Right forelimb (tissue), 1 donor: ENCODE measurements at places on chromosomes 1 and 21.

- DNase-seq, result no peak
Observed at GRCh38 chr21:26916799-26917198, 50.1 kb downstream of the ADAMTS5 start.

- DNase-seq, result no peak
Observed at GRCh38 chr1:216854836-216855484, 131.7 kb upstream of the ESRRG start.

DNA sequence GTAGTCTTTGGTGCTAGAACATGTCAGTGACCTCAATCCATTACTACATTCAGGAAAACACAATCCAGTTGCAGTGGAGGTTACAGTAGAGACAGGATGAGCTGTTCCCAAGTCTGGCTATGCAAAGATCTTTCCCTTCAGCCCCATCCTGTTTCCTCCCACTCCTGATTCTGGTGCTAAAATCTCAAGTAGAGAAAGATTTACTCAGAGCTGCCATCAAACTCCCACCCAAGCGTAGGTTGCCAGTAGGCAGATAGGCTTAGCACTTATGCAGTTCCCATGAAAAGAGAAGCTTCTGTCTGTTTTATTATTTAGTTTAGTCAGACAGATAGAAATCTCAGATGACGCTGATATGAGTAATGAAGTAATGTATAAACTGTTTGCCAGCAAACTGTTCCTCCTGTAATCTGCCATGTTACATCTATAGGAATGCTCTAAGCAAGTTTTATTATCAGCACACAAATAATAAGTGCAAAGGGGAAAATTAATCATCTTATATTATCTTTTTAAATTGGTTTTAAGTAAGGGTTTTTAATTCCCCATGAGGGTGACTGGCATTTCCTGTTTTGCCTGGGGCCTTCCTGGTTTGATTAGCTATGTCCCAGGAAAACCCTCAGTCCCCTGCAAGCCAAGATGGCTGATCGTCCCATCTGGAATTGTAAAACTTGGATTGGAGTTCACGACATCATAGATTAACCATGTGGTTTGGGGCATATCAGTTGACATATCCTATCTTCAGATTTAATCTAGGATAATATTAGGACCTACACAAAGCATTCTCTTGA lies 188.3 kb upstream of the PALMD start:
- no peak for DNase-seq

- no peak for DNase-seq
Observed at GRCh38 chr1:15224259-15224869, 22.7 kb upstream of the FHAD1 start.

GRCh38 chr1:241114699-241115233 lies 242.2 kb downstream of the RGS7 start:
- DNase-seq, result no peak

DNA sequence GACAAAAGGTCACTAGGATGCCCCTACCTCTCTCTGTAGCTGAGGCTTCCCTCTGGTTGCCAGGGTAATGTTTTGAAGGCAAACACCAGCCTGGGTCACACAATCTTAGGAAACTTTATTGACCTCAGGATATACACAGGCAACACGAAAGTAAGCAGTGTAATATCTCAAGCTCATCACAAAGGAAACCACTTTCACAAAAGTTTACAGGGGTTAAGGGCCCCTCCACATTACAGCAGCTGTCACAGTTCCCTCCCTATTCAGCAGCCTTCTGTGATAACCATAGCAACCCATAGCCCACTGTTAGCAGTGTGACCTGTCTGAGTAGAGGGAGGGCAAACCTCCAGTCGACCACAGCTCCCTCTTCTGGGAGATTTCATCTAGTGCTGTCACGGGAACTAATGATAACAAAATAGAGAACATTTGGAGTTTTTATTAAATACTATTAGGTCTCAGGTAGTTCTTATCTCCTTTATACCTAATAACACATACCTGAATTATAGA lies 149.8 kb downstream of the PTPRC start:
- DNase-seq, result no peak

DNA sequence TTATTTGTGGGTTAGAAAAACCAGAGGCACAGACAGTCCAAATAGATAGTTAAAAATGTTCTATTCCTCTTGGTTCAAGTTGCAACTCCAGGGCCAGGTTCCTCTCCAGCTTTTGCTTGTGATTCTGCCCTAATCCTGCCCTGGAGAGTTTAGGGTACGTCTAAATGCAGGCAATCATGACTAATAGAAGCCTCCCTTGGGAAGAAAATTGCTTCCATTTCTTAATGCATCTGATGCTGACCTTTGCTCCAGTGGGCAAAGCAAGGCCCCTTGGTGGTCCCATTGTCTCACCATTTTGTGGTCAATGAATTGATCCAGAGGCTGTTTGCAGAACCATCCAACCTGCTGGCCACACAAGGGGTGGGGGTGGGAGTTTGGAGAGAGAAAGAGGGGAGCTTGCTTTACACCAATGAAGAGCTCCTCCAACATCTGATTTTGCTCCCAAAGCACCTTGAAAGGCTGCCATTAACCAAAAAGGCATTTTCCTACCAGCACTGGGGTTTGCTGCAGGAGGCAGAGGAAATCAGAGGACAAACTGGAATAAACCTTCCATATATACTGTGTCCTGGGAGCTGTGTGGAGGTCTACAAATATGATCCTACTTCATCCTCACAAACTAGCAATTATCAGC lies 31.3 kb downstream of the C8B start:
- DNase-seq, result no peak

GRCh38 chr1:111758373-111758772 lies 2.7 kb downstream of the DDX20 start:
- no peak for DNase-seq

DNA sequence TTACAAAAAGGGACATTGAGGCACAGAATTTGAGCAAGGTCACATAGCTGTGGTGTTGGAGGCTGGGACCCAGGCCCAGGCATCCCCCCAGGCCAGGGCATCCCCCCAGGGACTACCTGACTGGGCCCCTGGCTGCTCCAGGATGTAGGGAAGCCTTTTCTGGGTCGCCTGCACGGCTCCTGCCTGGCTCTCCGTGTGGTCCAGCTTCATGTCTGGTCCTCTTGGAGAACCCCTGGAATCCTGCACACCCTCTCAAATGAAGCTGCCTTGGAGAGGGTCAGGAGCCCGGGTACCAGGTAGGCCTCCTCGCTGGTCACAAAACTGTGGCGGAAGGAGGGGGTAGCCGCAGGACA lies 919 bp upstream of the CELSR2 start:
- peak; percentile 36 for DNase-seq

- no peak for DNase-seq
Observed at GRCh38 chr1:24898152-24898908, 31.7 kb downstream of the RUNX3 start.

- DNase-seq, result no peak
Observed at GRCh38 chr1:74429580-74429979, 82.8 kb downstream of the LRRC53 start.

DNA sequence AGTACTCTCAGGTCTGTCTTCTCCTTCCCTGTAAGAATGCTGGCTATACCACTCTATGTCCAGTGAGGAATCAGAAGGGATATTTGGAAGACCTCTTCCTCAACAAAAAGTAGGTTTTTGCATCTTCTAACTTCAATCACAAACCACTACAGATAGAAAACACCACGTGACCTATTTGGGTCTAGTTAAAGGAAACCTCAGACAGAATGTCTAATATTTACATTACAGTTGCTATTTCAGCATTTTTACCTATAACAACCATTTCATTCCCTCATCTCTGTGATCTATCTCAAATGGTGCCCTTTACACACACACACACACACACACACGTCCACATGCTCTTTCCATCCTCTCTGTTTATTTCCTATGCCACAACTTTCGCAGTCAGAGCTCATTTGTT lies 7.9 kb upstream of the ADORA3 start:
- DNase-seq, result no peak

DNA sequence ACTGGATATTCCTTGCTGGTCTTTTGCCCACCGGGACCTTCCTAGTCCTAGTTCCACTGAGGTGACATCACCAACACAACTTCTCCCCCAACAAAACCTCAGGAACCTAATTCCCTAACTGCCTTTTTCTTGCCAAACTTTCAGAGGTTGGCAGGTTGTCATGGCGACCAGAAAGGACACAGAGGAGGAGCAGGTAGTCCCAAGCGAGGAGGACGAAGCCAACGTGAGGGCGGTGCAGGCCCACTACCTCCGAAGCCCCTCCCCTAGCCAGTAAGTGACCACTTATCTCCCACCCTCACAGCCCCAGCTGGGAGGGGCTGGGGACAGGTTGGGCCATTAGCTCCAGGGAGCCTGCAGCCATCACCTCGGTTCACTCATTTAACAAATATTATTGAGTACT lies 815 bp downstream of the STYXL2 start:
- DNase-seq, result no peak

DNA sequence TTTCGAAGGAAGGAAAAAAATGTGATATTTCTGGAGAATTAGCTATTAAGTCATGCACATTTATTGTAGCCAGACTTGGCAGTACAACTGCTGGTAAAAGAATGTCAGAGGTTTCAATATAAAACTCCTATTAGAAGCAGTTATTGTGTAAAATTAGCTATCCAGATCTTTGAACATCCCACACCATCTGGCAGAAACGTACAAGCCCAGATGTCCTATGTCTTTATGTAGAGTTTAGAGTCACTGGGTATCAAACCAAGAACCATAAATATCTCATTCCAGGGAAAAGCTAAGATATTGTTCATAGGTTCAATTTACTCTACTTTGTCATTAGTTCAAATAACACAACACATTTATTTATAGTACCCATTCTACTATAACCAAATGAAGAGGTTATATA lies 31.4 kb downstream of the OLFM3 start:
- DNase-seq, result no peak

- DNase-seq, result no peak
Observed at GRCh38 chr1:209797978-209798639, 7.8 kb downstream of the IRF6 start.

- no peak for DNase-seq
Observed at GRCh38 chr1:55503663-55504305, 288.6 kb upstream of the USP24 start.

DNA sequence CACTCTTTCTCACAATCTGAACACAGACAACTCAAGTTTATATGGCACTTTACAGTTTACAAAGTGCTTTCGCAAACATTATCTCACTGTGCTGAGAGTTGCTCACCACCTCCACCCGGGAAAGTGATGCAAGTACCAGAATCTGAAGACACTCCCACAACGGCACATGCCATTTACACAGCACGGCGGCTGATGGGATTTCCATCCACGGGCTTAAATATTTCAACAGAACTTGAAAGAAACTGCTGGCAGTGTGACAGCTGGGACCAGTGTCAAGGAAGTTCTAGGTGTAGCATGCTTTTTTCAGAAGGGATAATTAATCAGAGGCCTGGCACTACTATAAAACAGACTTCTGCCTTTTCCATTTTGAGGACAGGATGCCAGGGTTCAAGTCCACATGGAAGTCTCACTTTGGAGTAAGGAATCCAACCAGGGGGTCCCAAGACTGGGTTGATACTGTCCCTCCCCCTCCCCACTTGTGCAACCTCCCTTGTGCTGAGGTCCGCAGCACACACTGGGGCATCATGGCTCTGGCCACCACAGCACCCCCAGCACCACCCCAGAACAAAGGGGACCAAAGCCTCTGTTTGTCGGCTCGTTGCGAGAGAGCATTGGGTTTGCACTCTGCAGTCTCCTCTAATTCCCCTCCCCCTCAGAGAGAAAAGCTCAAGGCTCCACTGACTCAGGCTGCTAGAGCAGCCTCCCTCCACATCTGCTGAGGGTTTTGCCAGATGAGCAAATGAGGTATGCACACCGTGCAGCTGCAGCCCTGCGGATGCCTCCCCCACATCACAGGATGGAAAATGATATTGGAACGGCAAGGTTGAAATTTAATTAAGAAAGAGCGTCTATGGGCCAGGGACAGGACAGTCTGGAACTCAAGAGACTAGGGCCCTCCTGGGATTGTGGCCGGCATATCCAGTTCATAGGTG lies 154.9 kb downstream of the TGFBR3 start:
- peak; percentile 72 for DNase-seq

DNA sequence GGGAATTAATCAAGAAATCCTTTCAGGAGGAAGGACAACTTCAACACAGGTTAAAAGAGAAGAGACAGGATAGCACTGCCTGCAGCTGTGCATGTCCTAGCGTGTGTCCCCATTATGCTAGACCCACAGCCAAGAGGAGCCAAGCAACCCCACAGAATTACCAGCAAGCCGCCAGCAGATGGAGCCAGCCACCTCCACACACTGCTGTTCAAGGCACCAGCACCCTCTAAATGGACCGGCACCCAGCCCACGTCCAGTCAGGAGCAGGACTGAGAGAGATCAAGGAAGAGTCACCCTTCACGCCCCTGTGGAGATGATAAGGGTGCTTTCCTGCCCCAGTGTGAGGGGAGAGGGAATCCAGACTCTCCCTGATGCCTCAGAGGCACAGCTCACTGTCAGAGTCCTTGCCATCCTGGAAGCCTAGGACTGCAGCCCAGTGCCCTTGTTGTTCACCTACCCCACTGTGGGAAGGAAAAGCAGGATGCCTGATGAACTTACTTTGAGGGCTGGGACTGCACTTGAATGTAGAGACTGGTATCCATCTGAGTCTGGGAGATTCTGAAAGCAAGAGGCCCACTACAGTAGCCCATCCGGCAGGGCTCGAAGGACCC lies 37.1 kb upstream of the CTTNBP2NL start:
- DNase-seq, result peak; percentile 55

- no peak for DNase-seq
Observed at GRCh38 chr1:54456921-54457529, 50.8 kb upstream of the SSBP3 start.

DNA sequence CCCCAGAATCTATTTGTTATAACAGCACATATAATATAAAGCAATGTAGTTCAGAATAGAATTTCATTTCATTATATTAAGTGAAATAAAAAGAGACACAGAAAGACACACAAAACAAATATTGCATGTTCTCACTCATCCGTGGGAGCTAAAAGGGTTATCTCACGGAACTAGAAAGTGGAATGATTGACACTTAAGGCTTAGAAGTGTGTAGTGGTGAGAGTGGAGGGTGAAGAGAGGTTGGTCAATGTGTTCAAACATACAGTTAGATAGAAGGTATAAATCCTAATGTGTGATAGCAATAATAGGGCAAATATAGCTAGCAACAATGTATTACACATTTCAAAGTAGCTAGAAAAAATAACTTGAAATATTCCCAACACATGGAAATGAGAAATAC lies 1001.7 kb upstream of the TMPRSS15 start:
- no peak for DNase-seq

GRCh38 chr1:235059221-235059620 lies 69.4 kb downstream of the TOMM20 start:
- DNase-seq, result no peak

GRCh38 chr1:198157847-198158725 lies 1.3 kb downstream of the NEK7 start:
- DNase-seq, result no peak

DNA sequence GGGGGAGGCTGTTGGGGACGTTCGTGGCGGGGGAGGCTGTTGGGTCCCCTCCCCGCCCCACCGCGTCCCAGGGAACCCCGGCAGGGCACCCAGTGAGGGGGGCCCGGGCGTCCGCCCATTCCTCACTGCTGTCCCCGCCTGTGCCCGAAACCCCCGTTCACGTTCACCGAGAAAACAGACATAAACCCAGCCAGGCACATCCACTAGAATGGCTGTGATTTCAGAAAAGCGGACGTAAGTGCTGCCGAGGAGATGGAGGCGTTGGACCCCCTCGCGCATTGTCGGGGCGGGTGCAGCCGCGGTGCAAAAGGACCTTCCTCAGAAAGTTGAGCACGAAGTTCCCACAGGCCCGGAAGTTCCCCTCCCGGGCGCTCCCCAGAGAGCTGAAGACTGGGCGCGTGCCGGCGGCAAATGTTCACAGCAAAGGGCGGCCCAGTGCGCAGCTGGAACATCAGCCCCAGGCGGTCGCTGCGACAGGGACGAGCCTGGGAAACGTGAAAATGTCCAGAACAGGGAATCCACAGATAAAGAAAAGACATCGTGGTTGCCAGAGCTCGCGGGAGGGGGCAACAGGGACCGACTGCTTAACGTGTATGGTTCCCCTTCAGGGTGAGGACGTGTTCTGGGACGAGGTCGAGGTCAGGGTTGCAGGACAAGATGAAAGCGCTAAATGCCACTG lies 18.5 kb upstream of the SAMD11 start:
- DNase-seq, result peak; percentile 68
